Stimulated activated CD8-positive, alpha-beta memory T cell treated with anti-CD3 and anti-CD28 coated beads, Interleukin-2, amount 100 ng/mL, for 48 hours (primary cell): ENCODE measurements at places on chromosomes 1 and 21.

GRCh38 chr1:240687820-240688219, 75.9 kb upstream of the GREM2 start:
- no peak for DNase-seq

DNA sequence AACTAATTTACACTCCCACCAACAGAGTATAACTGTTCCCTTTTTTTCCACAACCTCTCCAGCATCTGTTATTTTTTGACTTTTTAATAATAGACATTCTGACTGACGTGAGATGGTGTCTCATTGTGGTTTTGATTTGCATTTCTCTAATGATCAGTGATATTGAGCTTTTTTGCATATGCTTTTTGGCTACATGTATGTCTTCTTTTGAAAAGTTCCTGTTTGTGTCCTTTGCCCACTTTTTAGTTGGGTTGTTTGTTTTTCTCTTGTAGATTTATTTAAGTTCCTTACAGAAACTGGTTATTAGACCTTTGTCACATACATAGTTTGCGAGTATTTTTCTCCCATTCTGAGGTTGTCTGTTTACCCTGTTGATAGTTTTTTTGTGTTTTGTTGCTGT, 375.2 kb downstream of the MATN1 start:
- DNase-seq, result no peak

- no peak for DNase-seq
Observed at GRCh38 chr1:21834094-21834493, 22.0 kb downstream of the LDLRAD2 start.

DNA sequence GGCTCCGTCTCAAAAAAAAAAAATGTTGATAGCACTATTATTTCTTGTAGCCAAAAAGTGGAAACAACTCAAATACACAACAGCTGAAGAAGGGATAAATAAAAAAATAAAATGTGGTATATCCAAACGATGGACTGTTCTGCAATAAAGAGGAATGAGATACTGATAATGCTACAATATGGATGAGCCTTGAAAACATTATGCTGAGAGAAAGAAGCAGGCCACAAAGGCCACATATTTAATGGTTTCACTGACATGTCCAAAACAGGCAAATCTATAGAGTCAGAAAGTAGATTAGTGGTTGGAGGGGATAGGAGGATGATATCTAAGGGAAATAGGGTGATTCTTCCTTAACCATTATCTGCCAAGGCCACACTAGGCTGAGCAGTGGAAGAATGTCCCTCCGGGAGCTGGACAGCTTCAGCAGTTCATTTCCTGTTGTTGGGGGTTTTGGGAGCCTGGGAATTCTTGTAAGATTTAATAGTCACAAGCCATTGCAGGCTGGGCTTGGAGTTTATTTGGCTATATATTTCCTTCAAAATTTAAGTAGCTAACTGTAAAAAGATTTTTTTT, 53.5 kb downstream of the ST3GAL3 start:
- no peak for DNase-seq

GRCh38 chr1:1040004-1040991, 20.4 kb downstream of the AGRN start:
- peak; percentile 73 for DNase-seq

DNA sequence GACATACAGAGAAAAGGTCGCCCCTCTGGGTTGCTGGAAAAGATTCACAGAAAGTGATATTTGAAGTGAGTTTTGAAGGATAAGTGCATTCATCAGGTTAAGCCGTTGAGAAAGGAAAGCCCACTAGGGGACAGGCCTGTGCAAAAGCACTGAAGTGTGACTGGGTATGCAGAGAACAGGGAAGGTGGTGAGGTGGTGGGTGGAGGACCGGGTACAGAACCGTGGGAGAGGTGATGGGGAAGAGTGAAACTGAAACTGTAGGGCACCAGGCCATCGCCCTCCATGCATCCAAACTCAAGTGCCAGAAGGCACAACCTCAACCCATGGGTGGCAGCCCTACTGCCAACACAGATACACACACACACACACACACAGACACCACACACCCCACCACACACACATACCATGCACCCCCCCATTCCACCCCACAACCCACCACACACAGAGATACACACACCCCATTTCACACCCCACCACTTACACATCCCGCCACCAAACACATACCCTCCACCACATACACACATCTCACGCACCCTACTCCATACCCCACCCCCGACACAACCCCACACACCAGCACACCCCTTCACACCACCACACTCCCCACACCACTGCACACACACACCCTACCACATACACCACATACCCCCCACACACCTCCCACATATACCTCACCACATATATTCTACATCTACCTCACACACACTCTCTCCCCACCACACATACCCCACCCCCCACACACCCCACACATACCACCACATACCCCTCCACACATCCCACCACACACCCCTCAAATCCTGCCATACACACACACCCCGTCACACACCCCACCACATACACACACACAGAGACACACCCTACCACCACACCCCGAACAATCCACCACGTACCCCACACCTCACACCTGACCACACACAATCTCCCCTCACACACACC, 59.0 kb downstream of the TSEN15 start:
- DNase-seq, result no peak

- DNase-seq, result no peak
Observed at GRCh38 chr1:55010887-55011217, 12.1 kb downstream of the BSND start.

GRCh38 chr1:228652116-228652515, 83.2 kb upstream of the RHOU start:
- DNase-seq, result no peak

- no peak for DNase-seq
Observed at GRCh38 chr21:44499211-44499560, 40.8 kb downstream of the KRTAP10-1 start.

- no peak for DNase-seq
Observed at GRCh38 chr1:34907487-34908090, 21.9 kb downstream of the DLGAP3 start.

DNA sequence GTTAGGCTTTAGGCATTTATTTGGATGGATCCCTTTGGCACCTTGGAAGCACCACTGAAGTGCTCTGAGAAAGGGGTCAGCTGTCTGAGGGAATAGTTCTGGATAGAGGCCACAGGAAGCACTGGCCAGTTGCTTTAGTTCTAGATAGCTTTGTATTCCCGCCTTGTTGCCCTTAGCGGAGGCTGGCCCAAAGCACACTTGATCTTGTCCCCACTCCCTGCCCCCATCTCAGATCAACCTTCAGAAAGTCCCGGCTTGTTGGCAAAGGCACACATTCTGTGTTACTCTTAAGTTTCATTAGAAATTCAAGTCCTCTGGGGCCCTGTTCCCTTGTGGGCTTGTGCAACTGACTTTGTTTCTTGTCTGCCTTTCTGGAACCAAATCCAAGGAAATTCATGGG, 15.2 kb upstream of the NBL1 start:
- no peak for DNase-seq

GRCh38 chr1:44854970-44855369, 11.9 kb upstream of the PTCH2 start:
- no peak for DNase-seq

- DNase-seq, result no peak
Observed at GRCh38 chr1:118101515-118101844, 83.5 kb downstream of the SPAG17 start.

- no peak for DNase-seq
Observed at GRCh38 chr1:246142320-246142893, 364.7 kb downstream of the SMYD3 start.

GRCh38 chr1:4532656-4533055, 121.8 kb upstream of the AJAP1 start:
- DNase-seq, result no peak

DNA sequence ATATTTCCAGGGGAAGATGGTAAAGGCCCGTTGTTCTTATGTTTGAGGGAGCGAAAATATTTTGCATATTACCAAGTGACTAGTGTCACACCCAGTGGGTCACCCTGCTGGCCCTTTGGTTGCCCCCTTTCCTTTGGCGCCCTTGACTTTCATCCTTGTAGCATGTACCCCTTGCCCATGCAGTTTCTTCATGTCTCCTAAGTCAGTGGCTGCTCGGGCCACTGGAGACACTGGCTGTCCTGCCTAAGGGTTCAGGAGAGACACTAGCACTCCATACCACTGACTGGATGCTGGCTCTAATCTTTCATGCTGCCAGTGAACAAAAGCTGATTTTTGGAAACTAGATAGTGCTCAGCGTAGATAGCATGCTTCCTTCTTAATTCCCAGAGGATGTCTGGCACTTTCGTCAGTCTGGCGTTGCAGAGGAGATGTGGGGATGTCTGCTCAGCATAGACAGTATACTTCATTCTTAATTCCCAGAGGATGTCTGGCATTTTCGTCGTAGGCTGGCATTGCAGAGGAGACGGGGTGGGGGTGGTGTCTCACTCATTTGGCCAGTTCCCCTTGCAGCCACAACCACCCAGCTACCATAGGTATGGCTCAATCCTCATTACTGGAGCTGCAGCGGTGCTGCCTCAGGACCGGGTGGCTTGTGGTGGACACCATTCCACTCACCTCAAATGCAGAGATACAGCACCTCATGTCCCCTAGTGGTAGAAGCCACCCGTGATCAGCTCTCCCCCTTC, 770.9 kb upstream of the TPTE start:
- no peak for DNase-seq

DNA sequence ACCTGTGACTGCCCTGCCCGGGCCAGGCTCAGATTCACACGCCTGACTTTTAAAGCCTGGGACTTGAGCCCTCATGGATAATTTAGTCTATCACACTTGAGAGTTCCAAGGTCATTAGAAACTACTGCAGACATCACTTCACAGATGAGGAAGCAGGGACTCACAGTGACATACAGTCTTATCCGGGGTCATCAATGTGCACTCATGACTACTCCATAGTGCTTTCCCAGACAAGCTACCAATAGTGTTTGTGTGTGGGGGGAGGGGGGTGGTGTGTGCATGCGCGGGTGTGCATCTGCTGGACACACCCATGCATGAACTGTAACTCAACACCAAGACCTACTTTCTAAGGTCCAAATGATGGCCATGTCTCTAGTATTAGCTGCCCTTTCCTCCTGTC, 16.1 kb upstream of the SLC5A9 start:
- DNase-seq, result no peak

DNA sequence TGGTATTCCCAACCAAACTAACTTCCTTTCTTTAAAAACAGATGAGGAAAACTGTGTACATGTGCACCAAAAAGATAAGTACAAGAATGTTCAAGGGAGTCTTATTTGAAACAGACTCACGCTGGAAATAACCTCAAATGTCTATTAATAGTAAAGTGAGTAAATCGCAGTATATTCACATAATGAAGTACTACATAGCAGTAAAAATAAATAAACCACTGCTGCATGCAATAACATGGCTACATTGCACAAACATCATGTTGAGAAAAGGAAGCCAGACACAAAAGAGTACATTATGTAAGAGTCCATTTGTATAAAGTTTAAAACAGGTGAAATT, 5.2 kb upstream of the DENND2D start:
- no peak for DNase-seq

DNA sequence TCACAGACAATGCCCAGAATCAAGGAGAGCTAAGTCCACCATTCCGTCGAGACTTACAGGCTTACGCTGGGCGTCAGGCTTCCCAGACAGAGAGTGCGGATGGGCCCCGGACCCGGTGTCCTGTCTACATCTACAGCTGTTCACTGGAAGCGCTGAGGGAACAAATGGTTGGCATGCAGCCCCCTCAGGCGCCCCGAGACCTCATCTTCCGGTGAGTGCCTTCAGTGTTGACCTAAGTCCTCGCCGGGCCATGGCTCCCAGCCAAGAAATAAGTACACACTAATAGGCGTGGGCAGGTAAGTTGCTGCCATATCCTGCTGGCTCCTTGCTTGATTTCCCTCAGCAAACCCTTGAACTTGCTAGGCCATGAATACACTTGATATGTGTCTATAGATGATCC, 26.2 kb downstream of the HYI start:
- DNase-seq, result no peak

DNA sequence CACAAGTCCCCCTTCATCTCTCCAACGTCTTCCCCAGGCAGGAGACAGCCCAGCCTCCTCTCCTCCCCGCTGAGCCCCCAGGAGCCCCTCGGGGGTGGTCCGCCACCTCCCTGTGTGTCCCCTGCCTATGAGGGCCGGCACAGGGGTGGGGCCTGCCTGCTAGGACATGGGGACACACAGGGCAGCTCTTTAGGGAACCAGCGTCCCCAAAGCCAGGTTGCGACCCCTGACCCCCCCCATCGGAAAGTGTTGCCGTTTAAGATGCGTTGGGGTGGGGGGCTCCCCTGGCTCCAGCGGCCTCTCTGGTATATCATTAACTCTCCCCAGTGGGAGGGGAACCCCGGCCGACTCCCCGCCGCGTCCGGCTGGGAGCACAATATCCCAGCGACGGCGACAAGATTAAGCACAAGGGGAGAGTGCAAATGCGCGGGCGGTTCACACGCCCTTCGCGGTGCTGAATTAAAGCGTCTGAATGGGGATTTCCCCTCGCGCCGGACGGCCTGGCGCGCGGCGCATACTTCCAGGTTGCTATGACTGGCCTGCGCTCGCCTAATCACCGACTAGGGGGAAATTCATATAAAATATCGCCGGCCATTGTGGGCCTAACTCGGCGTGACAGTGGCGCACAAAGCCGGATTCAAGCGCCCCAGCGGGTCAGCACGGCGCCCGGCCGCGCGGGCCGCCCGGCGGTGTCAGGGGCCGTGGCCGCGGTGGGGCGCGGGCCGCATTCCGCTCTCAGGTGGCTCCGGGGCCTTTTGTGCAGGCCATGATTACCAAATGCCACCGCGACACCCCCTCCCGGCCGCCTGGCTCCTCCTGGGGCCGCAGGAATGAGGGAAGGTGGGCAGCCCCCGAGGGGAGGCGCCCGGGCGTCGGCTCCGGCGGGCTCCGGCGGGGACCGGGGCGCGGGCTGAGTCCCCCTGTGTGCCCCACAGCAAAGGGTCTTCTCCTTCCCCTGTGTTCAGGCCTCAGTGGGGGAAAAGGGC, 30.9 kb downstream of the WNT3A start:
- peak; percentile 43 for DNase-seq

DNA sequence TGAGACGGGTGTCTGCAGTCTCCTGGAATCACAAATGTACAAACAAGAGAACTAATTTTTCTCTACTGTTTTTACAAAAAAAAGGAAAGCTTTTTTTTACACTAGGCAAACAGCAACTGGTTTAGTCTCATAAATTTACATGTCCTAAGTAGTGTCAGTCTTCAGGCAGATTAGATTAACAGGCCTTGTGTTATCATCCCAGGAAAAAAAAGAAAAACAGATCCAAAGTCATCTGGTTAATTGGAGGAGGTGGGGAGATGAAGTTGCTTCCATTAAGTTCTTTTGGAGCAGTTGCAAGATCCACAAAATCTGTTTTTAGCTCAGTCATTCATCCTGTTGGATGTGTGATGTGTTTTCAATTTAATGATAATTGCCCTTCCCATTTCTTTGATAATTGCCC, 363.5 kb upstream of the ADGRL2 start:
- no peak for DNase-seq
